ENCODE measurements at places on chromosomes 4 and X. TPM values are rescaled to one million over a fixed set of nuclear protein-coding genes. Genes with fewer than 3 reads are reported as not detected.

PLXNB3 gene
- 5.0 TPM for total RNA-seq

BTC gene
- 2.8 TPM for total RNA-seq

CFAP299 gene
- total RNA-seq = not detected

SMR3B gene
- not detected for total RNA-seq

KIAA1210 gene
- total RNA-seq = not detected

GATA1 gene
- total RNA-seq = not detected

CFAP99 gene
- total RNA-seq = under 0.01 TPM

ANXA10 gene
- total RNA-seq = not detected

IL3RA gene
- 0.76 TPM for total RNA-seq

ZFP92 gene
- 0.13 TPM for total RNA-seq

SMIM10L2A gene
- 0.52 TPM for total RNA-seq

GAGE12D gene
- not detected for total RNA-seq

TCEAL5 gene
- not detected for total RNA-seq

TMEM35A gene
- 0.52 TPM for total RNA-seq

MAGEA10 gene
- total RNA-seq = not detected
